ENCODE measurements at places on chromosomes 11 and 22.

GRCh38 chr11:6621711-6622211, 2.5 kb upstream of the TPP1 start:
- no peak for DNase-seq

GRCh38 chr11:131664816-131665215, 294.4 kb downstream of the NTM start:
- no peak for DNase-seq

GRCh38 chr11:122096272-122097112, 19.5 kb downstream of the BLID start:
- DNase-seq: no peak

GRCh38 chr11:78469896-78470295, 52.3 kb upstream of the GAB2 start:
- no peak for DNase-seq

DNA sequence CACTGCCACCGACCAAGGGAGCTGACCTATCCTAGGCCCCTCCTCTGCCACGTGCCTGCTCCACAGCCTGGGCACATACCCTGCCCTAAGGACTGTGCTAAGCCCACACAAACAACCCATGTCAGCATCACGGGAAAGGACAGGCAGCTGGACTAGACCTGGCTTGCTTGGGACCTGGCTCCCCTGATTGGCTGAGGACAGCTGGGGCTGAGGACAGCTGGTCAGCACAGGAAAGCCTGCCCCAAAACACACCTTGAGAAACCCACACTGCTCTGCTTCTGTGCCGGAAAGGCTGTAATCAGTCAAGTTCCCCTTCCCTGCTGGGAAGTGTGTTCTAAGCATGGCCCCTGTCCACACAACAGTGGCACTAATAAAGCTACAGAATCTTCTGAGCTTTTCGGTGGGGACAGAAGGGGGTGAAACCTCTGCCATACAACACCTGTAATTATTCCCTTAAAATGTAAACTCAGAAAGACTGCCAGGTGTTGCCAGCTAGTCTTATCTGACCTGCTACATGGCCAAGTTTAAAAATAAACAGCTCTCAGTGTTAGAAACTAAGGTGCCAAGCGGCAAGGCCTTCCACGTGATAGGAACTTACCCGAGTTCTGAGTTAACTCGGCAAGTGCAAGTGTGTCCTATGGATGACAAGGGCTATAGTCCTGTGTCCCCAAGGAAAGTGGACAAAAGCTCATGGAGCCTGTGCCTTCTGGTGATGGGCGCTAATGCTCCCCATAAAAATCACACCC, 35.7 kb upstream of the ARFGAP3 start:
- DNase-seq: no peak

DNA sequence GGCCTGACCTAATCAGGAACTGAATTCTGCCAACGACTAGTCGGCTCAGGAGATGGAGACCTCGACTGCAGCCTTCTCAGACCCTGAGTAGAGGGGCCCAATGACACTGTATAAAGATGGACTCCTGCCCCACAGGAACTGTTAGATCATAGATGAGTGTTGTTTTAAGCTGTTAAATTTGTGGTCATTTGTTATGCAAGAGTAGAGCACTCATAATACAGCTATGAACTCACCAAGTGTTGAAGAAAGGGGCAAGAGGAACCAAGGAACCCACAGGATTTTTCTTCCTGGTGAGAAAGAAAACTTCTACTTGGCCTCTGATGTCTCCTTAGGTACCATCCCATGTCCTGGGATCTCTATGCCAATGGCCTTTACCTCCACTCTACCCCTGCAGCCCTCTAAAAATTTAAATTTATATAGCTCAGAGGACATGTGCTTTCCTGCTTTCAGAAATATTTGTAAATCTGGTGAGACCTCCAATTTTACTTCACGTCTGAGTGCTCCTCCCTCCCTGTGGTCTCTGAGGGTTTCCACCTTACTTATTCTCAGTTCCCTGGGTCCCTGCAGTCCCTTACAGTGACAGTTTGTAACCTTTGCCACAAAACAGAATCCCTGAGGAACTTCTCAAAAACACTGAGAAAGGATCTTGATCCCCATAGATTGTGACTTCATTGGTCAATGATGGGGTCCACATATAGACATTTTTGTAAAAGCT, 256.3 kb upstream of the ARHGAP20 start:
- DNase-seq: no peak

DNA sequence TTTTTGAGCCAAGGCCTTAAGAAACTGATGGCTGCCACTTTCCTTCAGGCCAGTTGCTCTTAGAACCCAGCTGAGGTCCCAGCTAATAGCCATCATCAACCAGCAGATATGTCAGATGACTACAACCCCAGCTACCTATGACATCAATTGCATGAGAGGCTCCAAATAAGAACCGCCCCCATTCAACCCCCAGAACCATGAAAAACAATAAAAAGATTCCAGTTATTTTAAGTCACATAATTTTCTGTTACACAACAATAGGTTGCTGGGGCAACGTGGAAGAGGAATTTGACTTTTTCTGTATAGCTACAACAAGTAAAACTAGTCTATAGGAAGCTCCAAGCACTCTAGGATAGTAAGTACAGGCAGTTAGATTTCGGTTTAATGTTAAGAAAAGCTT, 216.3 kb upstream of the MTNR1B start:
- no peak for DNase-seq

Measured in NCI-H2081 treated with DMSO at 0.1 percent for 48 hours (cell line).